ENCODE measurements at places on chromosomes 3 and 15.

DNA sequence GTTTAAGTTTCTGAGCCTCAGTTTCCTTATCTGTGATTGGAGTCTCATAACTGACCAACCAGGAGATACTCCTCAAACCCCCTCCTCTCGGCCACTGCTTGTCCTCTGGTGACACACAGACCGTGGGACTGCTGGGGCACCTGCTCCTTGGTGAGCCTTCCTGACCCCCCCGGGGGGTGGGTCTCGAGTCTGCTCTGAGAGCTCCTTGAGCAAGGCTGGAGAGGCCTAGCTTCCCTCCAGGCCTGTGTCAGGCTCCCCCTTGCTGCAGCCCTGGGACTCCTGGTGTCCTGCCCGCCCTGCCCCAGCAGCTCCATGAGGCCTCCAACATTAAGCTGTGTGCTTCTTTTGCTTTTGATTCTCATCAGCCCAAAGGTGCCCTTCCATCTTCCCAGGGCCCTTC lies 27.7 kb downstream of the SRPRB start:
- DNase-seq: no peak

DNA sequence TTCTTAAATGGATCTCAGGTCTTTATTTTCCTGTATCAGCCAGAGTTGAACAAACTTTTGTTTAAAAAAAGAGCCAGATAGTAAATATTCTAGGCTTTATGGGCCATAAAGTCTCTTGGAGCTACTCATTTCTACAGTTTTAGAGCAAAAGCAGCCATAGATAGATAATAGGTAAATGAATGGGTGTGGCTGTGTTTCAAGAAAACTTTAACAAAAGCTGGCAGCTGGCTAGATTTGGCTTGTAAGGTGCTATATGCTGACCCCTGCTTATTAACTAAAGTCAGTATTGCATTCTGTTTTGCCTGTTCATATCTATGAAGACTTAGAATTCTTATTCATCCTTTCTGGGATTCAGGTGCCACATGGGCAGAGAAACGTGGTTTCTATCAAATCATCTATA lies 29.0 kb downstream of the MFN1 start:
- no peak for DNase-seq

GRCh38 chr3:182979674-182980191 lies 605 bp downstream of the DCUN1D1 start:
- peak; percentile 62 for DNase-seq

- DNase-seq: peak; percentile 9
Observed at GRCh38 chr3:54533856-54534255, 394.0 kb downstream of the LRTM1 start.

- DNase-seq: no peak
Observed at GRCh38 chr3:165192610-165193192, 3.5 kb downstream of the SLITRK3 start.

DNA sequence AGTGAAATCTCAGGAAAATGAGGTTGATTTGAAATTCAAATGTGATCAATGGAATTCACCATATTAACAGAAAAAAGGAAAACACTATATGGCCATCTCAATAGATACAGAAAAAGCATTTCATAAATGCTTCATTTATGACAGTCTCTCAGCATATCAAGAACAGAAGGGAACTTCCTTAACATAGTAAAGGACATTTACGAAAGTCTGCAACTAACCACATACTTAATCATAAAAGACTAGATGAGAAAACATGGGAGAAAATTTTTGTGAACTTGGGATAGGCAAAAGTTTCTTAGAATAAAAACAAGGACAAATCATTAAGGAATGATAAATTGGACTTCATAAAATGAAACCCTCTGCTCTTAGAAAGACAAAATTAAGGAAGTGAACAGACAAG lies 24.7 kb upstream of the TIPARP start:
- DNase-seq: no peak

- peak; percentile 65 for DNase-seq
Observed at GRCh38 chr15:42427429-42428223, 63.3 kb downstream of the ZNF106 start.

DNA sequence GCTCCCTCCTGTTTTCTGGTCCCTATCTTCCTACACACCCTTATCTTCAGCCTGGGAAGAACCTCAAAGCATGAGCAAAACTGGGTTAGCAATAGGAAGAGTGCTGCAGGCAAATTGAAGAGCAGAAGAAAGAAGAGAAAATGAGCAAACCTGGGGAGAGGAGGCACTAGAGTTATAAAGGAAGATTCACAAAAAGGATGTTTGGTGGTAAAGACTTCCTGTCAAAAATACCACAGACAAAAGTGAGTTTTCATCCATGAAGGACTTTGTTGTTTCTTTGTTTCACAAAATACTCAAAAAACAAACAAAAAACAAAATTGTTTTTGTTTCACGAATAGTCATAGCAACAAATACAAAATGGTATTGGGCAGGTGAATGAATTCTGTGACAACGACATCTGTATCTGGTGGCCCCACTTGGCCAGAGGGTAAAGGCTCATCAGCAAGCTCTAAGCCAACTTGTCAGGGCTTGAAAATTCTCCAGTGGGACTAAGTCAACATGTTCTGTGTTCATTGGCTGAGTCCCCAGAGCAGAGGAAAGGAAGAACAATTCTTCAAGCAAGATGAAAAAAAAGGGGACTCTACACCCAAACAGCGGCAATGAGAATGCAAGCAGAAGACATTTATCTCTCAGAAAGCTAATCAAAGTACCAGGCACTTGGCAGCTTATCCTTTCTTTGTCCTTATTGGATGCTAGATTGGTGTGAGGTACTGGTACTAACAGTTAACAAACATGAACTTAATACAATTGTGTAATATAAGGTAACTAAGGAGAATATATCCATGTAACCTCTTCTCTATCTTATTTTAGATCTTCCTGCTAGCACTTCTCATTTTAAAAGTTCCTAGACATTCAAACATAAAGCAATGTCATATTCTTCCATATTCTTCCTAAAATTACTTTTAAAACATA lies 9.7 kb downstream of the ATP8B4 start:
- no peak for DNase-seq

DNA sequence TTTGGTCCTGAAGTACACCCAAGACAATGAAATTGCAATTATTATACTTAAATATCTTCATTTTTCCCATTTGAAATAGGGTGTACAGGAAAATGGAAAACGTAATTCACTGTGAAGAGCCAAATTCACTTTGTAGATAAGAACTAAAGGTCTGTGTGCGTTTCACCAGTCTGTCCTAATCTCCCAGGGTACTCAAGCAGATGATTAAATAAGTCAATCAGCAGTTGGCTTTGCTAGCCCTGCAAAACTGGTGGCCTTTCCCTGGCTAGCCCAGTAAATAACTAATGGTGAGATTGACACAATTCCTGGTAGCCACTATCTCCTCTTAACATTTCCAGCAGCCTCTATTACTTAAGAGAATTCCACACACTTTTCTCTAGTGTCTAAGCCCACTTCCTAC lies 389.3 kb downstream of the TBL1XR1 start:
- DNase-seq: no peak

GRCh38 chr15:33201491-33202231 lies 7.1 kb upstream of the FMN1 start:
- peak; percentile 96 for DNase-seq

DNA sequence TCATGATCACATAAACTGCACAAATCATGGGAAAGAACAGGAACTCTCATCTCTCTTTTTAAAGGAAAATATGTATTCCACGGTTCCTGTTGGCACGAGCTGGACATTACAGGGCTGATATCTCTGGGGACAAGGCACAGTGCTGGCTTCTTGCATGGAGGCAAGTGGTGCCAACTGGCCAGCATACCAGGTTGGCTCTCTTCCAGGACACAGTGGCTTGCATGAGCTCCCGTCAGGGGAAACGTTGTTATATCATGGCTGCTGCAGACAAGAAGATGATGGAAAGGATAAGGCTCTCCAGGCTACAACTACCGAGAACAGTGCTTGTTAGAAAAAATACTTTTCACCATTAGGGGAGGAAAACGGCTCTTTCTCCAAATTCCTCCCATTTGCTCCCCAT lies 283.9 kb downstream of the RORA start:
- DNase-seq: peak; percentile 40

DNA sequence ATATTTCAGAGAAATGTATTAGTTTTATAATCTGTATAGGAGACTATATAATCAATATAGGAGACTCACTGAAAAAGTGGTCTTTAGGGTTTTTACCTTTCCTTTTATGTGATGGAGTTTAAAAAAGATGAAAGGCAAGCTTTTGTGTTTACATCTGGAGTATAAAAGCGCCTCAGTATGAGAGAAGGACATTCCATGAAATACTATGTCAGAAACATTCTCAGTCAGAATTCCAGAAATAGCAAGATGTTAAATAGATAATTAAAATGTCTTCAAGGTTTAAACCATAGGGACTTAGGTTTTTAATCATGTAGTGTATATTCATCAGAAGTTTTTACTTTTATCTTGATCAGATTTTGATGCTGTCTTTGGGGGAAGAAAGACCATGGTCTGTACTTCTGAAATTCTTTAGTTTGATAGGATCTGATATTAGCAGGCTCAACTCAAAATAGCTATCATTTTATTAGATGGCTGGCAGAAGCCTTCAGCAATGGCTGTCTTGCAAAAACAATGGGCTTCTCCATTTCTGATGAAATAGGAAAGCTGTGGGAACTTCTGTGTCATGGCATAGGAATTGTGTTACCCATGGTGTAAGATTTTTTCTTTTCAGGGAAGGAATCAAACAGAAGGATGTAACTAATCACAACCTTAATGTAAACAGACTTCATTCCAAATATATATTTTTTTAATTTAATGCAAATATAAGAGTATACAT lies 209.6 kb upstream of the PLSCR5 start:
- DNase-seq: peak; percentile 15

DNA sequence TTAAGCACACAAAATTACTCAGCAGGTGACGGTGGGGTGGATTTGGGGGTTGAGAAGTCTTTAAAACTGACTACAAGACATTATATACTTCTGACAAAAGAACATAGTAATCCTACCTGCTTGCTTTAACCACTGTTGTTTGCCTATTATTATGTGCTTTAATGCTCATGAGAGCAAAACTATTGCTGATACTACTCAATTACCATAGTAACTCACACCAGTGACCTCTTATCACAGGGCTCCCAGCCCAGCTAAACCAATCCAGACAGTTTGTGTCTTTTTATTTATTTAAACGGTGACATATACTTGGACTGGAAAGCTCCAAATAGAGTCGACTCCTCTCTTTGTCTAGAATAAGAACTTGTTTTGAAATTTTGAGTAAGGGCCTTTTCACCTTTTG lies 42.8 kb upstream of the FEZF2 start:
- DNase-seq: no peak

- DNase-seq: no peak
Observed at GRCh38 chr15:80679167-80679803, 15.8 kb upstream of the ABHD17C start.

DNA sequence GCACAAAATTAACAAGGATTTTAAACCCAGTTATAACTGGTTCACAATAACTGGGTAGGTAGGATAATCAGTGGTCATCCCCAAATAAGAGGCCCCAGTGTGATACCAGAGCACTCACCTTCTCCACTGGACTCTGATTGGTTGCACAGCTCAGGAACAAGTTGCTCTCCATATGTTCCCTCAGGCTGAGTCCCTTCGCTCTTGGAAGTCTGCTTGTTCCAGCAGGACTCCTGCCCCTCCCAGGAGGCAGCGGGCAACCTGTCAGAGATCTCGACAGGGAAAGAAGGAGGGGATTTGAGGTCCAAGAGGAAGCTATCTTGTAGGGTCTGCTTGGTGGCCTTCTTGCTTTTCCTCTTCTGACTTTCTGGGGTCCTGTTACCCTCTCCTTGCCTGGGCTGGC lies 51.6 kb upstream of the HEG1 start:
- DNase-seq: no peak

DNA sequence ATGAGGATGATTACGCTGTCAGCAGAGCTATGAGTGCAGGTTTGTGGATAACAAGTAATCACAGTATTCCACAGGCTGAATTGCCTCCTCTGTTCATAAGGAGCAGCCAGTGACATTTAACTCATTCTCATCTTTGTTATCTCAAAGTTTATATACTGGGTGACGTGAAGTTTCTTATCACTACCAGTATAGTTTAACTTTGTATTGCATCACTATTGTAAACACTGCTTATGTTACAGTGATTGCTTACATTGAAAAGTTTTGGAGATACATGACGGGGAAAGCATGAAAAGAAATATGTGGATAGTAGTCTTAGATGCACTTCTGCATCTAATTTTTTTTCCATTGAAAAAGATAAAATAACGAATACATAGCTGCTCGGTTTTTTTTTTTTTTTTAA lies 429.7 kb downstream of the VGLL3 start:
- DNase-seq: no peak

GRCh38 chr3:110811050-110811449 lies 260.6 kb upstream of the NECTIN3 start:
- peak; percentile 84 for DNase-seq

- DNase-seq: peak; percentile 76
Observed at GRCh38 chr3:126654571-126655383, at the start of gene TXNRD3. TSS of gene TXNRD3 (minus strand) at chr3:126655124.

DNA sequence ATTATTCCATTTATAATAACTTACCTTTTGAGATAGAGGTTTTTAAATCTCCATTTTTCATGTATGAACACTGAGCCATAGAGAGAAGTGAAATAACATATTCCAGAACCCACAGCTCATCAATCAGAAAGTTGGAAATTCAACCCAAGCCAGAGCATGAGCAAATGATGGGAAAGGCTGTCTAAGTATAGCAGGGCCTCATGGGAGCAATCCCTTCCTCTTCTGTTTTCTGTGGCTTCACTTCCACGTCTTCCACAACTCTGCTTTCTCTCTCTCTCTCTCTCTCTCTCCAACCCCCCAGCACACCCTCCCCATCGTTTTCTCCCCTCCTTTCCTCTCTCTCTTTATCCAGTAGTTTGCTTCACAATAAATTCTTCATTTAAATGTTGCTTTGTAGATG lies 14.8 kb upstream of the IL1RAP start:
- DNase-seq: no peak

DNA sequence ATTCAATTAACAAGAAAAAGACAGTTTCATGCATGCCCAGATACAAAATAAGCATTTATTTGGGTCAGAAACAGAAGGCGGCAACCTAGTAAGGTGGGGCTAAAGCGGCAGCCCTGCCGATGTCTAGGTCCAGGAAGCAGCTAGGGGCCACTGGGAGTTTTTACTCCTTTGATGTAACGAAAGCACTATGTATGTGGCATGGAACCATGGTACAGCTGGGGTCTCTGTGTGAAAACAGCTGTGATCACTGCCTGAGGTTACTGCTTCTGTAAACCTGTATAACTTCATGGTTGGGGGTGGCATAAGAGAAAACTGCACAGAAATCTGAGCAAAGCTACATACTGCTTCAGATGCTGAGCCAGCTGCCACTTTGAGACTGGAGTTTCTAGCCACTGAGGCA lies 119.5 kb downstream of the ZNF280D start:
- DNase-seq: no peak

DNA sequence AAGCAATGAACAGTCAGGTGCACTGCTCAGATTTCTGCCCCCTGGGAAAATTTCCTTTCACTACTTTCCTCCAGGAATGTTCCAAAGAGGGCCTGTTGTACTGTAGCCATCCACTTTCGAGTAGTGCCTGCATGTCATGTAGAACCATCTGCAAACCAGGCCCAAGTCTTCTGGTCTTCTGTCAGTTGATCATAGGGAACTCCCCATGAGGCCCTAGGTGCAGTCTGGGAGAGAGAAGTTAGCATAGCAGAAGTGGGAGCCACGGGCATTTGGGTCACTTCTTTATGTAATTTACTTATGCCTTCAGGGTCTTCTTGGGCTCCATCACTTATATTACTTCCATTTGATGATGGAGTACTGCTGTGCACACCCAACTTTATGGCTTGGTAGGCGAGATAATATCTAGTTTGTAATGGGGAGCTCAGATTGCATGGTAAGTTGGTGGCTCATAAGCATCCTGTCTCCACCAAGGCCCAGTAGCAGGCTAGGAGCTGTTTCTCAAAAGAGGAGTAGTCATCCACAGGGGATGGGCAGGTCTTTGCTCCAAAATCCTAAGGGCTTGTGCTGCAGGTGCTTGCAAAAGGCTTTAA lies 151.4 kb downstream of the NFKBIZ start:
- no peak for DNase-seq

GRCh38 chr3:2513986-2514385 lies 415.3 kb downstream of the CNTN4 start:
- DNase-seq: no peak
